Activated CD4-positive, CD25-positive, alpha-beta regulatory T cell treated with anti-CD3 and anti-CD28 coated beads, Interleukin-2, amount 50 U/mL, for 72 hours (primary cell): ENCODE measurements at places on chromosomes 4 and X.

GRCh38 chrX:53580742-53581504 is 105.6 kb downstream of the HUWE1 start:
- DNase-seq = no peak

- no peak for DNase-seq
These were observed 34.2 kb downstream of the TSC22D3 start for GRCh38 chrX:107741404-107741790.

GRCh38 chr4:21013501-21013900 is 313.2 kb downstream of the PACRGL start:
- DNase-seq = no peak

DNA sequence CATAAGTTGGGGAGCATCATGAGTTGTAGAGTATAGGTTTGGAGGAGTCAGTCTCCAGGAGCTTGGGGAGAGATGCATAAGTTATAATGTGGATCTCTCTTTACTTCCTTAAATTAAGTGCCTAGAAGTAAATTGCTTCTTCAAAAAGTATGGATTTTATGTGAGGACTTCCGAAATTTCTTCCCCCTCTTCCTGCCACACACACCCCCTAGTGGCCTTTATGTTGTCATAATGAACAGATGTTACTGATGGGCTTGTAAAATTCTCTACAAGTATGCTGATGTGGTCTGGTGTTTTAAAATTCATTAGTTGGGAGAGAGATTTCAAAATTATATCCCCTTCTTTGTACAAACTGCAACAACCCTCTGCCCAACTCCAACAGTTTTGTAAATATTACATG is 2.3 kb upstream of the METTL14 start:
- DNase-seq = no peak

DNA sequence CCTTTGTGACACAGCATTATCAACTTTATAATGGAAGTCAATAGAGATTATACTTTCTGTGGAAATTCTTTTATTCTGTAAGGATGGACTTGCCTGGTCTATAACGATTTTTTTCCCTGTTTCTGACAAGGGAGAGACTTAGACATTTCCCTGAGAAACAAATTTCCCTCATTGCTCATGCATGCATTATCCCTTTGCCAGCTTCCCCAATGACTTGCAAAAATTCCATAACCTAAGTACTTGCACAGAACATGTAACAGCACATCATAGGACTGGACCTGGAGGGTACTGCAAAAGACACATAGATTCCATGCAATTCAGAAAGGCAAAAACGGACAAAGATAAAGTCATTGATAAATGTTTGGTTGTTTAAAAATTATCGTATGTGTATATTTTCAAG is 166.7 kb downstream of the FHIP1A start:
- DNase-seq = no peak

DNA sequence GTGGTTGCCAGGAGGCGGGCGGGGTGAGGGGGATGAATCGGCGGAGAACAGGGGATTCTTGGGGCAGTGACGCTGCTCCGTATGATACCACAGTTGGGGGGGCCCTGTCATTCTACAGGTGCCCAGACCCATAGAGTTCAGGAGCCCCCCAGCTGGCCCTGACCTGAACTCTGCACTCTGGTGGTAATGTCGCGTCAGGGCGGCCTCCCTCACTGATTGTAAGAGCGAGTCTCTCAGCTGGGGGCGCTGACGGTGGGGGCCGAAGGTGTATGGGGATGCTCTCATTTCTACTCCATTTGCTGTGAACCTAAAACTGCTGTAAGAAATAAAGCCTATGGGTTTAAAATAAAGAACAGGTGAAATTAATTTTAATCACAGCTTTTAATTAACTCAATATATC is 91.8 kb upstream of the PSAPL1 start:
- DNase-seq = no peak

GRCh38 chr4:6768539-6768905 is 14.0 kb upstream of the KIAA0232 start:
- DNase-seq = no peak

GRCh38 chr4:26806331-26806730 is 54.3 kb upstream of the STIM2 start:
- no peak for DNase-seq

- DNase-seq = peak; percentile 31
These were observed 130.7 kb upstream of the GPRIN3 start for GRCh38 chr4:89438102-89438831.

DNA sequence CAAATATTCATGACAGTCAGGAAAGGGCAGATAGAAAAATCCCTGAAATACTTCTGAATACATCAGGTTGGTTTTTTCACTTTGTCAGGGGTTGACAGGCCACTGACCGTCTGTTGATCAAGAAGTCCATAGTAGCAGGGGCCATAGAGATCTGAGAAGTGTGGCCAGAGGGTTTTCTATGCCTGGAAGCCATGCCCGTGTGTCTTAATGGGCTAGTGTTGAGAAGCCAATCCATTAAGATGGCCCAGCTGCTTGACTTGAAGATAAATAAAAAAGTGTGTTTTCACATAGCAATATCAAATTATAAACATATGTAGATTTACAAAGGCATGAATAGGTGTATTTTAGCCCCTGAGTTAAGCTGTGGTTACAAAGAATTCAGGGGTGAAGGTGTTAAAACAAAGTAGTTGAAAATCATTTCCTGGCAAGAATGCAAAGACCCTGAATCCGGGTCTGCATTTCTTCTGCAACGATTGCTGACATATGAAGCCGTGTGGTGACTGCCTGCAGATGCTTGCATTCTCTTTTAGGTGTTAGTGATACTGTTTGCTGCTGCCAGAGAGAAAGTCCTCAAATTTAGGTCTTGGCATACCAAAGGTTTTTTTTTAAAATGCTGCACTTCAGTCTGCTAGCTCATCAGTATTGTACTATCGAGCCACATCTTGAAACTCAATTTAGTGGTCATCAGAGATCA is 9.3 kb upstream of the LIMCH1 start:
- DNase-seq = no peak

GRCh38 chr4:184574861-184575260 is 74.4 kb downstream of the CASP3 start:
- DNase-seq = no peak

GRCh38 chr4:86279293-86279960 is 80.4 kb downstream of the MAPK10 start:
- DNase-seq = no peak

- DNase-seq = no peak
These were observed 307.5 kb upstream of the FAM241A start for GRCh38 chr4:111837761-111838160.

DNA sequence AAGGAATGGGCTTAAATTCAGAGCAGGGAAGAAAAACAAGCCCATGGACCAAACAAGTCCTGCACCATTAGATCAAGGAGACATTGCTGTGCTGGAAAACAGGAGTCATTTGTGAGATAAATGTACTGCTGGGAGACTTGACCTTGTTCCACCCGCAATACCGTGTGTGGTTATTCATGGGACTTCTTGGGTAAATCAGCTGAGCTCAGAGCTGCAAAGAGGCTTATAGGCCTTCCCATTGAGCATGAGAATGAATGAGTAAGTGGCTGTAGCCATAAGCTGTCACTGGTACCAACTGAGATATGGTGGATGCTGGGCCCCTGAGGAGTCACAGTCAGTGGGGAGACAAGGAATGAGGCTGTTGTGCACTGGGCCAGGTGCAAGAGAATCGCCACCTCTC is 2.3 kb upstream of the CYTL1 start:
- DNase-seq = no peak

DNA sequence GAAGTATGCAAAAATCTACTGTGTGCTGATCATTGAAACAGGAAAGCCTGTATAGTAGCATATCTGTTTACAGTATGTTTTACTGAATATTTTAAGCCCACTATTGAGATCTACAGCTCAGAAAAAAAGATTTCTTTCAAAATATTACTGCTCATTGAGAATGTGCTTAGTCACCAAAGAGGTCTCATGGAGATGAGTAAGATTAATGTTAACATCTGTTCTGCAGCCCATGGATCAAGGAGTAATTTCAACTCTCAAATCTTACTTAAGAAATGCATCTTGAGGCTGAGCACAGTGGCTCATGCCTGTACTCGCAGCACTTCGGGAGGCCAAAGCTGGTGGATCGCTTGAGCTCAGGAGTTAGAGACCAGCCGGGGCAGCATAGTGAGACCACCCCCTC is 3.3 kb downstream of the RNF4 start:
- no peak for DNase-seq

DNA sequence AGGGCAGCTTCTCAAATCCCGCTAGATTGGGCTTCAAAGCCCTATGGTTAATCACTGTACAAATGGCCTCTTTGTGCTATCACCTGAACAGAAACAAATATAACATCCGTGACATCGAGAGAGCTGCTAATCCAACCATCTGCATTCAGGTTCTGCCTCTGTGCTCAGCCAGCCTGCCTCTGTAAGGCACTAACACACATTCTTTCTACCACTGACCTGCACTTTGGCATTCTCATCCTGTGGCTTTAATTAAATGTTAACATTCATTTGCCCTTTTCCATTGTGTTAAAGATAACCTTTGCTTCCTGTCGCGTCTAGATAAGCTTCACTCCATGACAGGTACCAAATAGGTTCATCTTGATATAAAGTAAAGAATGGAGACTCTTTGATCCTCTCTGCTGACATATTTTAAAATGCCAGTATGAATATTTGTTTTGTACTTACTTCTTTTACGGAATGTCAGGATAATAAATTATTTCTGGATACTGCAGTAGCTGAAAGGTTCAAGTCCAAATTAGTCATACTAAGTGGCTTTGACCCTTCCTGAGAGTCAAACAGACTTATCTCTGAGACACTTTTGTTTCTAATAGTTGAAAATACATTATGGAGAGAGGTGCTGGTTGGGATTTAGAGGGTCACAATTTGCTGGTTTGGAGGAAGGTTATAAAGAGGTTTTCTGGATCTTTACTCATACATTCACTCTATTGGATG is 505.7 kb downstream of the PACRGL start:
- no peak for DNase-seq

DNA sequence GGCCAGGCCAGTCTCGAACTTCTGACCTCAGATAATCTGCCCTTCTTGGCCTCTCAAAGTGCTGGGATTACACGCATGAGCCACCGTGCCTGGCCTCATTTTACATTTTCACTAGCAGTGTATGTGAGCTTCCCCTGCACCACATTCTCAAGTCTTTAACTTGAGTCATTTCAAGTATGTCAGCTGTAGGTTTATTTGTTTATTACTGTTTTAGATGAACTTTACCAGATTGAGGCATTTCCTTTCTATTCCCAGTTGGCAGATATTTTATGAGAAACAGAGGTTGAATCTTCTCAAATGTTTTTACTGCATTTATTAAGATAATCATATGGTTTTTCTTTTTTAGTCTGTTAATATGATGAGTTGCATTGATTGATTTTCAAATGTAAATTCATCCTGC is 114.6 kb upstream of the SH3RF1 start:
- no peak for DNase-seq

GRCh38 chrX:13985697-13986435 is 43.8 kb downstream of the GEMIN8 start:
- DNase-seq = no peak

GRCh38 chr4:124279741-124280140 is 432.8 kb downstream of the ANKRD50 start:
- no peak for DNase-seq
